Upper lobe of right lung (tissue), 1 donor: ENCODE measurements at places on chromosomes 6 and 20.
A peak's percentile ranks its signal among the peaks of the same experiment; 100 is the strongest.

- no peak for DNase-seq
These were observed 245.8 kb downstream of the PKHD1 start for GRCh38 chr6:51841626-51842025.

GRCh38 chr20:46357030-46357514 is 48.8 kb upstream of the CDH22 start:
- DNase-seq: no peak

GRCh38 chr6:113464960-113465359 is 392.2 kb upstream of the MARCKS start:
- DNase-seq: no peak

GRCh38 chr6:32666420-32667300 is at the start of gene HLA-DQB1:
Gene HLA-DQB1 (minus strand): TSS chr6:32666657. CDS start chr6:32666607, 50 bp downstream.
- no peak for DNase-seq

- no peak for DNase-seq
These were observed 257.4 kb downstream of the MAFB start for GRCh38 chr20:40431611-40432010.

GRCh38 chr20:20371681-20372080 is 3.8 kb downstream of the INSM1 start:
- no peak for DNase-seq

DNA sequence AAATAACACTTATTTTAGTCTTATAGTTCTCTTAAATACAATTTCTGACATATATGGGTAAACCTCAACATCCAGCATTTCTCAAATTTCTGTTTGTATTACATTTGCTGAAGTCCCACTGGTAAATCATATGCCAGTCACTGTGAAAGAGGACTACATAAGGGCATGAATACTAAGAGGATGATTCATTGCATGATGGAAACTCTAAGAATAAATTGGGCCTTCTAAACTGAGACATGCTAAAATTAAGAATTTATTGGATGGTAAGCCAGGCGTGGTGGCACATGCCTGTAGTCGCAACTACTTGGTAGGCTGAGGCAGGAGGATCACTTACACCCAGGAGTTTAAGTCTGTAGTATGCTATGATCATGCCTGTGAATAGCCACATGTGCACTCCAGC is 12.1 kb downstream of the DEFB123 start:
- no peak for DNase-seq

- DNase-seq: no peak
These were observed 278.2 kb downstream of the CLIC5 start for GRCh38 chr6:45737331-45738056.

DNA sequence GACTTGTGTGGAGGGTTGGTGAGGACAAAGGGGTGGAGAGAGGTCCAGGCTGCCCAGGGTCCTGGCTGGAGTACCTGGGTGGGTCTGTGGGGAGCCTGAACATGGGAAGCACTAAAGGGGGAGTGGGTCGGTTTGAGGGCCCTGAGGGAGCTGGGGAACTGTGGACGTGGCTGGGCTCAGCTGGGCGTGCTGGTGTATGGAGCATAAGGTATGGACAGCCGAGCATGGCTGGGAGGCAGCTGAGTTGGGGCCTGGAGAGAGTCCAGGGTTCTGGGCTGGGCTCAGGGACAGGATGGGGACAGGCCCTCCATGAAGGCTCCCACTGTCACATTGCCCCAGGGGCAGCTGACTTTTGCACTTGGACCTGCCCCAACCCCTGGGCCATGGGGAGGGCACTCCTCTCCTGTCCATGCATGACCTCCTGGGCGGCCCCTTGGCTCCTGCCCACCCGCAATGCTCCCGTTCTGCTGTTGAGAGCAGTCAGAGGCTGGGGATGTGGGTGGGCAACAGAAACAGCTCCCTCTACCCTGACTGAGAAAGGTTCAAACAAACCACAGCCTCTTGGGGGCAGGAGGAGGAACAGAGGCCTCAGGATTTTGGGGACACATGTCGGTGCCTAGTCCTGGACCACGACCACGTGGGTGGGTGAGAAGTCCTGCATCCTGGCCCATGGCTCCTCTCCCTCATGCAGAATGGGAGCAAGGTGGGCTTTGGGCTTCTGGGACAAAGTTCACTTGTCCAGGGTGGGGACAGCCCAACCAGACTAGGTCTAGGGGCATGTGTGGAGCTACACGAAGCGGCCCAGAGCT is 4.5 kb downstream of the C20orf204 start:
- DNase-seq: no peak

DNA sequence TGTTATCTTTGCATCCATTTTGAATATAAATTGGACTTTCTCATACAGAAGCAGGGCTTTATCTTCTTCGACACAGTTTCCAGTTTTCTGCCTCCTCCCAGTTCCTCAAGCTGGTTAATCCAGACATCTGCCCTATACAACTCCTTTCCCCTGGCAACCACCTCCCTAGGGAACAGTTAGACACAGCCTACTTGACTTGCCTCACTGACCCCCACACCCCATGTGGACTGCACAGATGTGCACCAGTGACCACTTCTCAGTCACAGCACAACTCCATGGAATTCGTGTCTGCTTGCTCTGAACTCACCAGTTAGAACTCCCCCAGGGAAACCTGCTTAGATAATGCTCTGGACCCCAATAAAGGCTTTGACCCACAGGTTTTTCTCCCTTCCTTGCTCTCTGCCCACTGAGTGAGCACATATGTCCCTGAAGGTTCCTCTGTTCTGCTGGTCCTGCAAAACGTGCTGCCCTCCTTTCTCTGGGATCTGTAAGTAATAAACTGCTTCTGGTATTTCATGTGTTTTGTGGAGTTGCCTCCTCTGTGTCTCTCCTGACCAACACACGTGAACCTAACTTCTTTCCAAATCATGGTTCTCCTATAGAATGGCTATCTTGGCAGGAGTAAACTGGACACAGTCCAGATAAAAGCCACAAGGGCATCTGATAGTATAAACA is 351.2 kb downstream of the CD83 start:
- no peak for DNase-seq

GRCh38 chr20:38372806-38373205 is 26.5 kb downstream of the LBP start:
- DNase-seq: no peak

- DNase-seq: no peak
These were observed 50.1 kb downstream of the FOXC1 start for GRCh38 chr6:1659816-1660215.

GRCh38 chr6:167811040-167811439 is 15.7 kb upstream of the AFDN start:
- DNase-seq: no peak

- peak; percentile 71 for DNase-seq
These were observed 62.9 kb downstream of the MRPL14 start for GRCh38 chr6:44064089-44064947.

DNA sequence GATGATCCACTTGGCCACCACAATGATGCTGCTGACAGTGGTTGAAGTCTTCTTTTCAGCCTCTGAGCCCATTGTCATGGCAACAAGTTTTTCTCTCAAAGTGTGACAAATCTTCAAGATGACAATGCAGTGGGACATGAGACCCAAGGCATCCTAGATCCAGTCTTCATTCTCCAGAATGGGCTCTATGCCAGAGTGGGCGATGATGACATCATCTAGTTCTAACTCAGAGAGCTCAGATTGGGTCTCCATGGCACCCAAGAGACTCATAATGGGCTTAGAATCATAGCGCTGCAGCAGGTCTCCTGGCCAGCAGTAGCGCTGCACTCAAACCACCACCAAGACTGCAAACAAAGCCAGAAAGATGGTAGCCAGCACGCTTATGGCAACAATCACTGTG is 973.6 kb downstream of the EYS start:
- DNase-seq: no peak

DNA sequence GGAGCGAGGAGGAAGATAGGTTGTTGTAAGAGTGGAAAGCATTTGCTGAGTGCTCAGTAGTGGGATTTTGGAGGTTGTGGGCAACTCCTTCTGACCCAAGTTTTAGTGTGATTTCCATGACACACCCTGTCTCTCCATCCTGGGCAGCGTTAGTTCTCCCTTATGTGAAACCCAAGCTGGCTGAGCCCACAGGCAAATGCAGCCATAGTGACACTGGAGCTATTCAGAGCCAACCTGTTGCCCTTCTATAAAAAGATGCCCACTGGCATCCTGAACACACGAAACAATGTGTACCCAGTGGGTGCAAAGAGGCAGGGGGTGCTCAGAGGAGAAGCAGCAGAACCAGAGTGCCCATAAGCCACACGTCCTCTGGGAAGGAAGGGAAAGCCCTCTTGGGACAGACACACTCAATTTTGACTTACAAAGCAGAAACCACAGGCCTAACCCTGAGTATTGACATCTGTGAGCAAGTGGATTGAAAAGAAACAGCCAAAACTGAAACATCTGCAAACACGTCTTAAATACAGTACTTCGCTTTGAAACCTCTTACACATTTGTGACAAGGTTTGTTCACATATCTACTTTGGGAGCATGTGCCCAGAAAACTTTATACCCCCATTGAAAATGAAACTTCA is 54.6 kb downstream of the BPIFB1 start:
- no peak for DNase-seq

DNA sequence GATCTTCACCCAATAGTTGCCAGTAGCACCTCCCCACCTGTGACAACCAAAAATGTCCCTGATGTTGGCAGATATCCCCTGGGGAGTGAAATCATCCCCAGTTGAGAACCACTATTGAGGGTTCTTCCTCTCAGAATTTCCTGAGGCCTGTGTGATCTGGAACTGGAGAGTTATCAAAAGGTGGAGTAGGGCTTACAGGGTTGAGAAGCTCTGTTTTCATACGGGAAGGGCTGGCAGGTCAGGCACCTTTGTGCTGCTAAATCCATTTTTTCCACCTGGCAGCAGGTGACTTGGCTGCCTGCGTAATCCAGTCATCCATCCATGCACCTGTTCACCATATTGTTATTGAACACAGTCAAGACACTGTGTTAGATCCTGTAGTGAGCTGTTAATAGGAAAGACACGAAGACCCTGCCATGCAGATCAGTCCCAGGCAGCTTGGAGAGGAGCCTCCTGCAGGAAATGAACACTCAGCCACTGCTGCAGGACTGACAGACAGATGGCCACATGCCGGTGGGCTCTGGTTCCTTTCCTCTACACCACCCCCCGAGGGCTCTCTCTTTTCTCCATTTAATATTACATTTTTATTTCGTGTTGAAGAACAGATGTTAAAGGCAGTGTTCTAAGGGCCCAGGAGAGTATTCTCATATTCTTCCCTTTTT is 5.4 kb downstream of the DUSP22 start:
- DNase-seq: no peak

DNA sequence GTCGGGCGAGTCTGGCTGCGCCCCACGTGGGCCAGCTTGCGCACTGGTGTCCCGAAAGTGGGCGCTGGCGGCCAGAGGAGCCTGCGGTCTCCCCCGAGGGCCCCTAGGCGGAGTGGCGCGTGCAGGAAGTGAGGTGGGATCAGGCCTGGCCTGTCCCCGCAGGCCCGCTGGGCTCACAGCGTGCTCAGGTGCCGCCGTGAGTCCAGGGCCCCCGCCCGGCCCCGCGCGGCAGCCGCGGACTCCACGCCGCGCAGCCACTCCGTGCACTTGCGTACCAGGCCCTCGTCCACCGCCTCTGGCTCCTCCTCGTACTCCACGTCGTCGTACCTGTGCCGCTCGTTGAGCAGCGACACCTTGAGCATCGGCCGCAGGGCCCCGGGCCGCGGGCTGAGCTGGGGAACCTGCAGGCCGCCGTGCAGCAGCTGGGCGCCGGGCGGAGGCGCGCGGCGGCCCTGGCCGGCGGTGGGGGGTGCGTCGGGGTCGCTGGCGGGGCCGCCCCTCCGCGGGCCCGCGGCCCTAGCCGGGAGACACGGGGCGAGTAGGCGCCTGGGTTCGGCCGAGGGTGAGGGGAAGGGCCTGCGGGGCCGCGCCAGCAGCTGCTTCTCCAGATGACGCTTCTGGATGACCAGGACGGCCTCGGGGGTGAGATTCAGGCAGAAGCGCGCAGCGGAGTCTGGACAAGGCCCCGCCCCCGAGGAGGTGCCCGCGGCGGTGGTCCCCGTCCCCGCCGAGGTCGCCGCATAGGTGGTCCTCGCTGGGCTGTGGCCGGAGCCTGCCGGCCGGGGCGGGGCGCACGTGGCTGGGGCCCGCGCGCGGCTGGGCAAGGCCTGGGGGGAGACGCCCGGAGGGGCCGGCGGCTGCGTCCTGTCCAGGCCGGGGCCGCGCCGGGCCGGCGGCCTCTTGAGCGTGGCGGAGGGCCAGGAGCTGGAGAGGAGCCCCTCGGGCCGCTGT is 835 bp downstream of the PRR18 start:
- DNase-seq: no peak

DNA sequence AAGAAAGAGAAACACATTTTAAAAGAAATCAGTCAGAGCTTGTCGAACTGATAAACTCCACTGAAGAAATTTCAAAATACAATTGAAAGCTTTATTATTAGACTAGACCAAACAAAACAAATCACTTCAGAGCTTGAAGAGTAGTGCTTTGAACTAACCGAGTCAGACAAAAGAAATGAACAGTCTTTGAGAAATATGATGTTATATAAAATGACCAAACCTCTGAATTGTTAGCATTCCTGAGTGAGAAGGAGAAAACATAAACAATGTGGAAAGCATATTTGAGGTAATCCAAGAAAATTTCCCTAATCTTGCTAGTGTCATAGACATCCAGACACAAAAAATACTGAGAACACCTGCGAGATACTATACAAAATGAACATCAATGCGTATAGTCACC is 13.2 kb upstream of the CST4 start:
- no peak for DNase-seq

DNA sequence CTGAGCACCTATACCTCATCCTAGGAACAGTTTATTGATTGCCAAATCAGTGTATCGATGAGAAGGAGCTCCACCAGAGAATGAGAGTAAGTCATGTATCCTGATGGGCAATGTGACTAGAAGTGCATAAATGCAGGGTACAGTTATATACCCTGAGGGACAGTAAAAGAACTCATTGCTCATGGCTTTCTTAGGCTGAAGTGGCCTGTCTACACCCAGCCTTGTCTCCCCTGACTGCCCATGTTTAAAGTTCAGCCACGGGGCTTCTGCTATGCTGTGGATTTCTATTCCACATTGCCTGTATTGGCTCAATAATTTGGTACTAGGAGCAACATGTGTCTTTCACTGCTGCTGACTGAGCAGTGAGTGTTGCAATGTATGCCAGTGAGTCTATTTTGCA is 400.4 kb upstream of the IMPG1 start:
- no peak for DNase-seq

- DNase-seq: peak; percentile 71
These were observed 216.8 kb upstream of the DTNBP1 start for GRCh38 chr6:15879371-15880261.

- no peak for DNase-seq
These were observed 759.7 kb downstream of the HDGFL1 start for GRCh38 chr6:23329086-23329485.

GRCh38 chr20:25221592-25222460 is 26.1 kb upstream of the PYGB start:
- DNase-seq: no peak

GRCh38 chr6:108606250-108606690 is 45.6 kb downstream of the FOXO3 start:
- DNase-seq: no peak

DNA sequence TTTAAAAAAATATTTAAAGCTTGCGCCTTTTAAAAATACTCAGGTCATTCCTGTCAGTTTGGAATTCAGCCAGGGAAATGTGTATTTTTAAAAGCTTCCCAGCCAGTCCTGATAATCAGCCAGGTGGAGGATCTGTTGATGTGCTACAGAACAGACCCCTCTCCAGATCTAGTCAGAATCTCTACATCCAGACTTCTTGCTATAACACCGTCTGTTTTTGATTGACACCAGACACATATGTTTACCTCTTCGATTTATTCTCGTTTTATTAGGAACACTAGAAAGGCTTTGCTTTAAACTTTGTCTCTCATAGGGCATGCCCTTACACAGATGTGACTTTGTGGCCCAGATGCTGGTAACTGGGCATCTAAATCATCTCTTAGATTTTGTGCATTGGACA is 11.7 kb downstream of the PARD6B start:
- DNase-seq: no peak
